ENCODE measurements at places on chromosomes 6 and 20. TPM values are rescaled to one million over a fixed set of nuclear protein-coding genes. Genes with fewer than 3 reads are reported as not detected.

DNA sequence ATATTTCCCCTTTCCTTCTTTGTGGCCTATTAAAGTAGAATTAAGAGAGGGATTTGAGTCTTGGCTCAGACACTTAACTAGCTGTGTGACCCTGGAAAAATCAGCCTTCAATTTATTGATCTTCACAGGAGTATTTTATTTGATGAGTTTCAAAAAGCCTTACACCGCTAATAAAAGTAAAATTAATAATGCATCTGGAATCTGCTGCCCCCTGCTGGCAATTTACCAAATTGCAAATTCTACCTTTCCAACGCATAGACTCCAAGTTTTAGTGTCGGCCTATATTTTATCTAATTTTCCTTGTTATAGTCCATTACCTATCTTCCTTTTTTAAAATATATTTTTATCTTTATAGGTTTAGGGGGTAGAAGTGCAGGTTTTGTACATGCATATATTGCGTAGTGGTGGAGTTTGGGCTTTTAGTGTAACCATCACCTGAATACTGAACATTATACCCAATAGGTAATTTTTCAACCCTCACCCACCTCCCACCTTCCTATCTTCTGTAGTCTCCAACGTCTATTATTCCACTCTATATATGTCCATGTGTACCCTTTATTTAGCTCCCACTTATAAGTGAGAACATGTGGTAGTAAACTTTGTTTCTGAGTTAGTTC is 46.3 kb downstream of the GOPC start:
- peak; percentile 67 for DNase-seq

PROKR2 gene
- total RNA-seq, result not detected

- DNase-seq, result no peak
Measured at GRCh38 chr6:1089859-1090258, 222.0 kb upstream of the FOXQ1 start.

TMEM151B gene
- total RNA-seq, result not detected

DNA sequence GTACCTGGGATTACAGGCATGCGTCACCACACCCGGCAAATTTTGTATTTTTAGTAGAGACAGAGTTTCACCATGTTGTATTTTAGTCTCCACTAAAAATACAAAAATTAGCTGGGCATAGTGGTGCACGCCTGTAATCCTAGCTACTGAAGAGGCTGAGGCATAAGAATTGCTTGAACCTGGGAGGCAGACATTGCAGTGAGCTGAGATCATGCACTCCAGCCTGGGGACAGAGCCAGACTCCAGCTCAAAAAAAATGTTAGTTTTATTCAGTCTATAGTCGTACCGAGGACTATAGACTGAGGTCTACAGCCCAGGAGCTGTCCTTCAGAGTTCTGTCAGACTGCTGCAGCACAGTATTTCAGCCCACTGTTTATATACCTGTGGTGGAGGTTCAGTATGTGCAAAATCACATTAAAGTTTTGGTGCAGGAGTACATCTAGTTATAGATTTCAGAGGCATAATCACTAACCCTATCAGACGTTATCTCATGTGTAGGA is 3.6 kb upstream of the CASP8AP2 start:
- DNase-seq, result no peak

- DNase-seq, result no peak
Measured at GRCh38 chr20:62643521-62644043, 1.3 kb downstream of the SLCO4A1 start.

PHACTR3 gene
- total RNA-seq, result 4.5 TPM

- DNase-seq, result peak; percentile 27
Measured at GRCh38 chr6:140846503-140847261, 1286.0 kb upstream of the GJE1 start.

- DNase-seq, result no peak
Measured at GRCh38 chr6:40722553-40723258, 135.5 kb upstream of the LRFN2 start.

GRCh38 chr6:8170245-8170644 is 67.9 kb upstream of the EEF1E1 start:
- DNase-seq, result no peak

TINAG gene
- total RNA-seq, result not detected

SLC2A10 gene
- total RNA-seq, result not detected

TBXT gene
- total RNA-seq, result not detected

BANF2 gene
- total RNA-seq, result not detected

DNA sequence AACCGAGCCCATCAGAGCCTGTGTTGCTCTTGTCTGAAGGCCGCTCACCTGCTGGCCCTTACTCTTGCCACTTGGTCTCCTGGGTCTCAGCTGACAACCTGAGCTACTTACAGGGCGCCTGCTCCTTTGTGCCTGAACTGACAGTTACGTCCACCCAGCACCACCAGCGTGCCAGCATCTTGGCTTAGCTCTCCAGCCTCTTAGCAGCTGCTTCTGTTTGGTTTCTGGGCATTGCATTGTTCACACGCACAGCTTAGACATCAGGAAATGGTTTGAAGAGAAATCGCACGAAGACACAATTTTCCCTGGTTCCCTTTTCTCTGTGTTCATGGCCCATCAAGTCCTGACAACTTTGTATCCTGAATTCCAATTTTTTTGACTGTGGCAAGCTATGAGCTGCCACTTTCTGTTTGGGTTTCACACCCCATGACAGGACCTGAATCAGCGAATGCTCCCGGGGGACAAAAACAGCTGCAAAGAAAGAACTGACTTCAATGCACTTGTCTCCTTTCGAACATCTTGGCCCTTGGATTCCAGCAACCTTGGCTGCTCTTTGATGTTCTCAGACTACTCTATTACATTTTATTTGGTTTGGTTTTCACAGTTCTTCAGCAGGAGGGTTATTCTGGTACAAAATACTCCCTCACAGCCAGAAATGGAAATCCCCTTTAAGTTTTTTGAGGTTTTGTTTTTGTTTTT is 45.2 kb upstream of the LY86 start:
- DNase-seq, result no peak

DNA sequence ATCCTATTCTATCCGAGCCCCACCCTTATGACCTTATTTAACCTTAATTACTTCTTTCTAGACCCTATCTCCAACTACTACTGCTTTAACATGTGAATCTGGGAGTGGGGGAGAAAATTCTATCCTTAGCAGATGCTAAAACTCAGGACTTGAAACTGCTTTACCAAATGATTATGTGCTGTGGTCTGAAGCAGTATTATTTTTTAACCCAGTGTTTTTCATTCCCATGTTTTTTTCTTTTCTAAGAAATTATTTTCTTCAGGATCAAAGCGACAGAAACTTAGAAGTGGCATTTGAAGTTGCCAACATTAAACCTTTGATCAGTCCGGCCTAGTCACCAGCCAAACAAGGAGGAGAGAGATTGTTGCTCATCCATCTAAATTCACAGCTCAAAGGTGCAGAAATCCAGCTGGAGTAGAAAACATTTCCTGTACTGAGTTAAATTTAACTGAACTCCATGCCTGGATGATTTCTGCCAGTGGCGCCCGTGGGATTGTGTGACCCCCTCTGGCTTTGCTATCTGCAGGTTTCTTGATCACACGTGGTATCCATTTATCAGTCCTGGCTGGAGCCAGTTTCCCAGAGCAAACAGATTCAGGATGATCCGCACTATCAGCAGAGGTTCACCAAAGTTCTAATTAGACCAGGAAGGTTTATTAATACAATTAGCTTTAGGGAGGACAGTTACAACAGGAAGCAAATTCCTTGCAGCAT is 300.5 kb downstream of the PLCB1 start:
- DNase-seq, result no peak

COL9A3 gene
- not detected for total RNA-seq

- no peak for DNase-seq
Measured at GRCh38 chr20:50759678-50760077, 28.3 kb downstream of the PARD6B start.

GRCh38 chr6:32568561-32568960 is 21.1 kb downstream of the HLA-DRB1 start:
- DNase-seq, result no peak

C20orf204 gene
- total RNA-seq, result 1.1 TPM

DNA sequence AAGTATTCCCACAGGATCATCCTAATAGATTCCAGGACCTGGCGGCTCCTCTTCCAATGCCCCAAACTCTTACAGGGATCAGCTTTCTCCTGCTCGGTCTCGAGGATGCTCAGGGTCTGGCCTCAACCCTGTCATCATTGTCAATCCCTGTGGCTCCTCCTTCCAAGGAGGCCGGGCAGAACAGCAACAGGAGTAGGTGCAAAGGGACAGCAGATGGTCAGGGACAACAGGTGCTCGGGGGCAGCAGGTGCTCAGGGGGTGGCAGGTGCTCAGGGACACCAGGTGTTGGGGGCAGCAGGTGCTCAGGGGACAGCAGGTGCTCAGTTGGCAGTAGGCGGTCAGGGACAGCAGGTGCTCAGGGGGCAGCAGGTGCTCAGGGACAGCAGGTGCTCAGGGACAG is 84.8 kb downstream of the TTLL2 start:
- DNase-seq, result no peak

- no peak for DNase-seq
Measured at GRCh38 chr6:36875250-36875633, 639 bp upstream of the PPIL1 start.

GPX6 gene
- not detected for total RNA-seq

Measured in MCF 10A (cell line).